ENCODE measurements at places on chromosomes 13 and 19. TPM values are rescaled to one million over a fixed set of nuclear protein-coding genes. Genes with fewer than 3 reads are reported as not detected.

LMTK3 gene
- total RNA-seq = 3.9 TPM

KRTDAP gene
- total RNA-seq = not detected

CGB2 gene
- total RNA-seq = not detected

TMC4 gene
- total RNA-seq = 0.39 TPM

LGALS14 gene
- 0.80 TPM for total RNA-seq

ZNF345 gene
- total RNA-seq = 4.6 TPM

FAM187B gene
- total RNA-seq = not detected

PAK4 gene
- total RNA-seq = 14.2 TPM

KIR2DL3 gene
- not detected for total RNA-seq

FOSB gene
- 7.3 TPM for total RNA-seq

PSG7 gene
- total RNA-seq = not detected

C19orf33 gene
- total RNA-seq = not detected

ADGRE1 gene
- total RNA-seq = 6.0 TPM

CYSLTR2 gene
- 2.2 TPM for total RNA-seq

SHANK1 gene
- not detected for total RNA-seq

ISYNA1 gene
- total RNA-seq = 18.8 TPM

ACP7 gene
- not detected for total RNA-seq

ZNF560 gene
- not detected for total RNA-seq

MAB21L1 gene
- not detected for total RNA-seq

ZIC2 gene
- total RNA-seq = not detected

DCT gene
- total RNA-seq = 0.14 TPM

C19orf18 gene
- 0.33 TPM for total RNA-seq

IZUMO2 gene
- not detected for total RNA-seq

DMAC2 gene
- total RNA-seq = 52.5 TPM

TBXA2R gene
- total RNA-seq = 0.64 TPM

LPAR2 gene
- total RNA-seq = 21.6 TPM

IGFL3 gene
- total RNA-seq = not detected

PRRG2 gene
- total RNA-seq = 0.81 TPM

LRG1 gene
- 0.57 TPM for total RNA-seq

KASH5 gene
- total RNA-seq = 0.96 TPM

B3GNT8 gene
- total RNA-seq = not detected

NOSIP gene
- total RNA-seq = 71.4 TPM

LILRB5 gene
- total RNA-seq = not detected

PSG11 gene
- total RNA-seq = not detected

GJB2 gene
- total RNA-seq = 9.9 TPM

COX7A1 gene
- total RNA-seq = not detected

KLK11 gene
- not detected for total RNA-seq

TMEM86B gene
- total RNA-seq = 4.9 TPM

FUT6 gene
- total RNA-seq = not detected

SIGLEC12 gene
- 1.9 TPM for total RNA-seq

FPR1 gene
- not detected for total RNA-seq

YJEFN3 gene
- total RNA-seq = 11.4 TPM

ZNF90 gene
- total RNA-seq = 21.6 TPM

ZNF888 gene
- 5.1 TPM for total RNA-seq

NTN5 gene
- 0.60 TPM for total RNA-seq

GPC5 gene
- 0.66 TPM for total RNA-seq

ZNF460 gene
- total RNA-seq = 52.4 TPM

MZT1 gene
- total RNA-seq = 26.9 TPM

AP2S1 gene
- total RNA-seq = 102 TPM

ENOX1 gene
- 0.28 TPM for total RNA-seq

MYH14 gene
- total RNA-seq = not detected

LRRC63 gene
- 0.67 TPM for total RNA-seq

FCHO1 gene
- total RNA-seq = 50.5 TPM

PRPF31 gene
- 115 TPM for total RNA-seq

BST2 gene
- 70.7 TPM for total RNA-seq

Measured in activated CD4-positive, alpha-beta T cell treated with anti-CD3 and anti-CD28 coated beads for 36 hours (primary cell).